ENCODE measurements at places on chromosomes 5 and 9.

DNA sequence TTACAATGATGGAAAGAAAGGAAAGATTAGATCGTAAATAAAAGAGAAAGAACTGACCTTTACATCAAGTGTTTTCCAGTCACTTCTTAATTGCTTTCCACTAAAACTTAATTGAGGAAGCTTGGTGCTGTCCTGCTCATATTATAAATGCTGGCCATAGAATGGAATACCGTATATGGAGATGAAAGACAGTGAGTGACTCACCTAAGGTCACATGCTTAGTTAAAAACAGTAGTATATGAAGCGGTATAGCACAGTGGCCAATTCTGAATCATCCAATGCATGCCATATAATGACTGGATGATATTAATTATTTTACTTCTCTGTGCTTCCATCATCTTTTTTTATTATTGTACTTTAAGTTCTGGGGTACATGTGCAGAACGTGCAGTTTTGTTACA lies 482.4 kb upstream of the SGCD start:
- no peak for DNase-seq

DNA sequence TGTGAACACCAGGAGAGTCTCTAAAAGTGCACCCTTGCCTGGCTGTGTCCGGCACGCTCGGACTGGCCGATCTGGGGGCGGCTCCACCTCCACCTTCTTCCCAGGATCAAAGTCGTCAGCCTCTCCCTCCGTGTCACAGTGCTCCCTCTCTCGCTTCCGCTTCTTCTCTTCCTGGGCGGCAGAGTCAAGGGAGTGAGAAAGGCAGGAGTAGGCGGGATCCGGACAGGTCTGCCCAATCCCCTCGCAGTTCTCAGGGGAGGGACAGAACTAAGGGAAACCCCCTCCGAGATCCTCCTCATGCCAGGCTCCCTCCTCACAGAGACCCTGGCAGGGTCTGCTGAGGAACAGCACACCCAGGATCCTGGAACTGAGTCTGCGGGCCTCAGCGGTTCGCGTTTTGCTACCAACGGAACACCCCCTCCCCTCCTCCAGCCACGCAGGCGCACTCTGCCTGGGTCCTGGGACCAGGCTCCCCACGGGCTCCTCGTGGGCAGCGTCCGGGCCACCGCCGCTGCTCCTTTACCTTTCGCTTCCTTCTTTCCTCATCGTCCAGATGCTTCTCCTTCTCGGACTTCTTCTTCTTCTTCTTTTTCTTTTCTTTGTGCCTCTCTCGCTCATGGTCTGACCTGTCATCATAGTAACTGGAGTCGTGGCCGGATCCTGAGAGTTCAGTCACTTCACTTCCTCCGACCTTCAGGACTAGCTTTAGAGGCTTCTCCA lies 1.3 kb downstream of the BRD9 start:
- peak; percentile 95 for DNase-seq

GRCh38 chr9:116939614-116940013 lies 252.5 kb downstream of the TRIM32 start:
- DNase-seq, result no peak

GRCh38 chr9:37602817-37603216 lies 10.4 kb upstream of the TOMM5 start:
- no peak for DNase-seq

GRCh38 chr5:127671218-127671617 lies 22.3 kb downstream of the CTXN3 start:
- no peak for DNase-seq

DNA sequence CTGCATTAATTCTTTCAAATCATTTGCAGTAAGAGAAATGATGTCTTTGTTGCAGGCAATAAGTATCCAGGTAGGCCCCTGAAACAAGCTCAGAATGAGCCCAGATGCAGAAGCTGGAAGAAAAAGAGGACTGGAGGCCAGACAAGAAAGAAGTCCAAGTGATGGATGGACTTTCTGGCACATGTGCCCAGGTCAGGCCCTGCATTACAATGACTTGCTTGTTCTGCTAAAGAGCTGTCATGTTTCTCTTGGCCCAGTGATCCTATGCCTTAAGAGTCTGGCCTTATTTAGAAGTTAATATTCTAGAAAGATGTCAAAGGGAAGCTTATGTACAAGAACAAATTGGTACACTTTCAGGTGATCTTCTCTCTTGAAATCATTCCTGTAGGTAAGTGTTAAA lies 64.8 kb downstream of the DPYSL3 start:
- DNase-seq, result no peak

- no peak for DNase-seq
Measured at GRCh38 chr5:8721536-8721935, 824.3 kb downstream of the SEMA5A start.

DNA sequence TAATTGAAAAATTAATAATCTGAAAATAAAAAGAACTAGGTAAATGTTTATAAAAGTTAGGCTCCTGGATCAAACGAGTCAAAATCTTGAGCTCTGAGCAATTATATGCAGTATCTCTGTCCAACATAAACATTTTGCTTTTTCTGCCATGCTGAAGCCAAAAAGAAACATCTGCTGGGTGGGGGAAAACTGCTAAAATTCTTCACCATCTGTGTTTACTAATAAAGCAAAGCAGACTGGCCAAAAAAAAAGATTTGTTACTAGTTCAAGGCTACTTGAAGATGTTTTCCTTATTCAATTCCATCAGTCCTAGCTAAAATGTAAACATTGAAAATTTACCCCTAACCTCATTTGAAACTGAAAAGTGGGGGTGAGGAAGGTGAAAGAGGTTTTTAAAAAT lies 29.7 kb downstream of the GTF3C4 start:
- no peak for DNase-seq

- DNase-seq, result no peak
Measured at GRCh38 chr9:124869466-124869985, 7.6 kb downstream of the ARPC5L start.

GRCh38 chr9:126586236-126586635 lies 27.5 kb upstream of the LMX1B start:
- no peak for DNase-seq

GRCh38 chr9:132997591-132997990 lies 19.1 kb downstream of the GFI1B start:
- DNase-seq, result no peak

DNA sequence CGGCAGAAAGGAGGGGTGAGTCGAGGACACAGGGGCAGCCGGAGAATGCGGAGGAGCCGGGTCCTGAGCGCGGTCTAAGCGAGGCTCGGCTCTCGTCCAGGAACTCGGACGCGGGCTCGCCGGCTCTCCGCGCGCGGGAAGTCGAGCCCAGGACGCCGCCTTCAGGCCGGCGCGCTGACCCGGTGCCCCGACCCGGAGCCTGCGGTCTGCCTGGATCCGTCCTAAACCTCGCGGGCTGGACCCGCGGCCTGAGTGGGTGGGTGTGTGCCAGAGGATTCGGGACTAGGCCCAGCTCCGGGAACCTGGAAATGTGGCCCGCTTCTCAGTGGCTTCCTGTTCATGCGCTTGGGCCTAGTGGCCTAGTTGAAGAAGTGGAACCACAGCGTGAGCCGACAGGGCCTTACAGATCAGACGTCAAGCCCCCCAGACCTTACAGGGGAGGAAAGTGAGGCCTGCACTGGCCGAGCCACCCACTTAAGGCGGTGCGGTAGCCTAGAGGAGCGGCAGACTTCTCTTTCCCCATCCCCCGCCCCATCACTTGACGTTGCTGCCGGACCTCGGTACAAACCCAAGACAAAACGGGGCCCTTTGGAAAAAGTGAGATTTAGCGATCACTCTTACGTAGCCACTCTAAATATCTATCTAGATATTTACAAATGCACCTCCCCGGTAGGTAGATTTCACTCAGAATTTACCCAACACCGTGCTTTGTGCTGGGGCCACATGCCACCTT lies 1.2 kb downstream of the CDKN2B-AS1 start:
- no peak for DNase-seq

DNA sequence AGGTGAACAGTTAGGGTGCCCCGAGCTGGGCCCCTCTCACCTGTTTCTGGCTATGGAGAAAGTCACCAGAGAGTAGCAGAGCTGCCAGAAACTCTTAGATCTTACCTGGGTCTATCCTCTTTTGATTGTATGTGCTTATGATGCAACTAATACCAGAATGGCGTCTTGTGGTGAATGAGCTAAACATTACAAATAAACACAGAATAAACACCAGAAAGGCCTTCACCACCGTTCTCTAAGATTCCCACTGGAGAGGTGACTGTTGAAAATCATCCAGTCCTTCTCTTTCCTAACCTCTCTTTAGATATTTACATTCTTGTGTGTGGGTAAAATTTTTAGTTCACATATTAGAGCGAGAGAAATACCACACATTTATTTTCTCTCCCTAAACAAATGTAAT lies 241.7 kb upstream of the GAS1 start:
- DNase-seq, result no peak

DNA sequence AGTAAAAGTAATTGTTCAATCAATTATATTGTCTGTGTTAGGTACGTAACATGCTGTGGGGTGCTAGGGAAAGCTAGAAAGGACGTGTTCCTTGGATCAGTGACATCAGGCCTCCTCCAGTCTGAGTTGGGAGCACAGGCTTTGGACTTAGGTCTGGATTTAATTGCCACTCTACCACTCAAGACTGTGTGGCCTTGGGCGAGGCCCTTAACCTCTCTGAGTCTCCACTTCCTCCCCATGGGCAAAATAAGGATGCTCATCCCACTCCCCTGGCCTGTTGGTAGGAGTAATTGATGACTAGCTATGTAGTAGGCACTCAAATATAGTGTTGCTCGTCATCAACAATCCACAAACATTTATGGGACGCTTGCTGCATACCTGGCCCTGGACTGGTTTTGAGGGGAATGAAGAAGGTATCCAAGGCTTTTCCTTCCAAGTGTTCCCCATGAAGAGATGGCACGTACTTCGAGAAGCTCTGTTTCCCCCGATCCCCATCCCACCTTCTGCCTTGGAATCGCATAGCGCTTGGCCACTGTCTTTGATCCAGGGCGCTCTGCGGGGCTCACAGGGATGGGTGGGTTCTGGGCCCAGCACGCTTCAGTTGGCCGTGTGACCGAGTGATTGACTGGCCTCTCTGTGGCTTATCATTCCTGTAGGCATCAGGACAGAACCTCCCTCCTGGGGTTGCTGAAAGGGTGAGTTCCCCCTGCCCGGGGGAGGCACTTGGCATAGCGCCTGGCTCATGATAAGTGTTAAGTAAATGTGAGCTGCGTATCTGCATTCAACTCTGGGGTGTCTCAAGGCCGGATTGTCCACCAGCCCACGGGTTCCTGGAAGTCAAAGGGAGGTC lies 8.1 kb downstream of the FGF18 start:
- DNase-seq, result no peak

GRCh38 chr9:84718476-84718875 lies 48.9 kb downstream of the NTRK2 start:
- no peak for DNase-seq
